ENCODE measurements at places on chromosomes 7 and 10.
A peak's percentile ranks its signal among the peaks of the same experiment; 100 is the strongest.

DNA sequence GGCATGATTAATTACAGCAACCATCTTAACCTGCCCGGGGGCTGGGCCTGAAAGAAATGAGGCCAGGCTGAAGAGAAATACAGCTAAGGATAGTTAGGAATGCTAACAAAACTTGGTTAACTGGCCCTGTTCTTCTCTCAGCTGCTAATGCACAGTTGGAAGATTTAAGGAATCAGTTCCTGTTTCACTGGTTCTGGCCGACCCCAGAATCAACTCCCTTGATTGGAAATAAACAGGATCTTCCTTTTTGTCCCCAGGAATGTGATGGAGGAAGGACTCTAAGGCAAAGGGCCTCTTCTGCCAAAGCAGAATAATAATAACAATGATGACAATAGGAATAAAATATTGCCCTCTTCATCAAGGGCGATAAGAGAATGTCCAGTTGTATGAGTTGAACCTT lies 3.5 kb upstream of the LRMDA start:
- no peak for DNase-seq

DNA sequence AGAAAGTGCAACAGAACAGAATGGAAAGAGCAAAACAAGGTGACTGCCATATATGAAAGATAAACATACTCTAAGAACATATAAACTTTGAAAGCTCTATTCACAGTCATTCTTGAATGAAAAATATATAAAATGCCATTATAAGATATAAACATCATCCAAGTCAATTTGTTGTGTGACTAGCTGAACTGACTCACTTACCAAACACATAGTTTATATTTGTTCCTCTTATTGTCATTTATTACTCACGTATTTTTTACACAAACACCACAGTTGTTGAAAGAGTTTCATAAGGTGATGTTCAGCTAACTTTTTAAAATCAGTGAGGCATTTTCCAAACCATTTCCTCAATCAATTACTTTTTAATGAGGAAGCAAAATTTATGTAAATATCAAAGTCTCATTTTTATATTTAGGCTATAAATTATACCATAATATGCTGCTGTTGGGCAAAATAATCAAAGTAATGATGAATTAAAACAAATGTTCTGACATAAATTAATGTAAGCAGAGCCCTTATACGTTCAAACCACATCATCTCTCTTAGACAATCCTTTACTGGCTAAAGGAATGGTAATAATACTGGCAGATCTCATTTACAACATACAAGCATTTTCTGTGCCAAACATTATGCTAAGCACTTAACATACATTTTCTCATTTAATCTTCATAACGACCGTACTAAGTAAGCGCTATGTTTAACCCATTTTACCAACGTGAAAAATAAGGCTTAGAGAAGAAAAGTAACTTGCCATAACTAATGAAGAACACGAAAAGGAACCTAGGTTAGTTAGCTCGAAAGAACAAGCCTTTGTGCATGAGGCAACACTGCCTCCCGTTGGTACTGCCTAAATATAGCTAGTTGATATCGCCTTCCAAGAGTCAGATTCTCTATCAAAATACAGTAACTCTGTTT lies 7.3 kb downstream of the LRRN3 start:
- peak; percentile 32 for DNase-seq

GRCh38 chr7:134814730-134815364 lies 35.4 kb downstream of the CALD1 start:
- DNase-seq = no peak

- DNase-seq = no peak
These were observed 39.6 kb downstream of the CUL2 start for GRCh38 chr10:35050568-35050967.

GRCh38 chr7:133530682-133531081 lies 277.8 kb downstream of the EXOC4 start:
- DNase-seq = peak; percentile 91

- DNase-seq = peak; percentile 41
These were observed 673.9 kb downstream of the PHTF2 start for GRCh38 chr7:78472519-78472918.

- no peak for DNase-seq
These were observed 98.1 kb downstream of the PTPN20 start for GRCh38 chr10:47009215-47009838.

DNA sequence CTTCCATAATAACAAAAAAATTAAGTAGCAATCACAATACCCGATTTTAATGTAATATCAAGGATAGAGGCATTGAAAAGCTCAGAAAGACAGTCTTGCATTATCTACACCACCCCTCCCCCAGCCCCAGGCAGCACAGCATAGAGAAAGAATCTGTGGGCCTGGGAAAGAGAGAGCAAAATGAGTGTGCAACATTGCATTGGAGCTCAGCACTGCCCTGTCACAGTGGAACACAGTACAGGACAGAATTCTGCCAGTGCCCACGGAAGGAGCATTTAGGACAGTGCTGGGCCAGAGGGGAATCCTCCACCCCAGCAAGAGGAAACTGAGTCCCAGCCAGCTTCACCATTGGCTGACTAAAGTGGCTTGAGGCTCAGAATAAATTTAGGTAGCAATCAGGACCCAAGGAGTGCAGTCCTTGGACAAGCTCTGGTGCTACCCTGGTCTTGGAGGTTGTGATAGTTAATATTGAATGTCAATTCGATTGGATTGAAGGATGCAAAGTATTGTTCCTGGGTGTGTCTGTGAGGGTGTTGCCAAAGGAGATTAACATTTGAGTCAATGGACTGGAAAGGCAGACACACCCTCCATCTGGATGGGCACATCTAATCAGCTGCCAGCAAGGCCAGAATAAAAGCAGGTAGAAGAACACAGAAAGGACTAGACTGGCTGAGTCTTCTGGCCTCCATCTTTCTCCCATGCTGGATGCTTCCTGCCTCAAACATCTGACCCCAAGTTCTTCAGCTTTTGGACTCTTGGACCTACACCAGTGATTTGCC lies 234.4 kb downstream of the ANK3 start:
- DNase-seq = no peak

- peak; percentile 45 for DNase-seq
These were observed 2.5 kb downstream of the P4HA1 start for GRCh38 chr10:73093922-73094850.

- peak; percentile 41 for DNase-seq
These were observed 6.9 kb upstream of the CYP2E1 start for GRCh38 chr10:133520193-133520738.

DNA sequence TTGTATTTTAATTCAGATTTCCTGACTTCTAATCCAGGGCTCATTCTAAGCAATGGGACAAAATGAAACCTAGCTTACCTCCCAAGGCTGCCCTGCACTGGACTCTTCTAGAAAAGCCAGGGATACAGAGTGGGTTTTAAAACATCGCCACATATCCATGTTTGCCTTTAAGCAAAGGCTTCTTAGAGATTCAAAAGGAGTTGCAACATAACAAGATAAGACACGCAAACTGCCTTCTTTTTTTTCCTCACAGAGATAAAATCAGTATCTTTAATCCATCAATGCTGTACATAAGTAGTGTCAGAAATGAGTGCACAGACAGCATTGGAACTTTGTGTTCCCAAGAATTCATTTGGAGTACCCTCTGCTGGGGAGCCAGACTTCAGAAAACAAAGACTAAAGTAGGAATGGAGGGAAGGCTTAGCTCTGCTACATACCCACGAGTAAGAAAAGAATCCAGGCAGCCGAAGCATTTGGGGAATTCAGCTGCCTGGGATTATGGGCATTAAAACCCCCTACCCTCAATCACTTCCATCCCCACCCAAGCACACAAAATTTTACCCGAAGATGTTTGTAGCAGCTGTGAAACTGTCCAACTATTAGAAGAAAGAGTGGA lies 427.8 kb downstream of the ARL4A start:
- DNase-seq = peak; percentile 42

- no peak for DNase-seq
These were observed 104.2 kb downstream of the KIF20B start for GRCh38 chr10:89805599-89806013.

DNA sequence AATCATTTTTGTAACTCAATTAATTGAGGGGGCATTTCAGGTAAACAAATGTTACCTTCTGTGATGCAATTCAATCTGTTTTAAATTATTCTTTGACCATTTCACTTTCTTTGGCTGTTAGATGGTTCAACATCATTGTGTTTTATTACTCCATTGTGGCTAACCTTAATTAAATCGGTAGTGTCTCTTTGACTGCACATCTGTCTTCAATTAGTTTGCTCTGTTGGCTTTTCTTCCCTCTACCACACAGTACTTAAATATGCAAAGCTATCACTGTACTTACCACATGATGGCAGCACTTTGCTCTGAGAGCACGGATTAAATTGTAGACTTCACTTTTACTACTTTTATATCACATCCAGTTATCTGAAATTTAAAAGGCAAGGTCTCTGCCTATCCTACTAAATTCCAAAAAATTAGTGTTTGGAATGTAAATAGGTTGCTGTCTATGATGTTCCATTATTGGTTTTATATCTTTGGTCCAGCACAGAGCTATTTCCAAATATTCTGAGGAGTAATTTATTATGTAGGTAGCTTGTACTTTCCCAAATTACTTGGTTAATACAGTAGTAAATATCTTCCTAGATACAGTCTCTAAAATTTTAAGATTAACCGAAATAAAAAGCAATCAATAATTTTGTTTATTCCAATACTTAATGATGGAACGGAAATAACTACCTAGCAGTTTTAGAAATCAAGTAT lies 352.0 kb downstream of the PCLO start:
- DNase-seq = peak; percentile 85

DNA sequence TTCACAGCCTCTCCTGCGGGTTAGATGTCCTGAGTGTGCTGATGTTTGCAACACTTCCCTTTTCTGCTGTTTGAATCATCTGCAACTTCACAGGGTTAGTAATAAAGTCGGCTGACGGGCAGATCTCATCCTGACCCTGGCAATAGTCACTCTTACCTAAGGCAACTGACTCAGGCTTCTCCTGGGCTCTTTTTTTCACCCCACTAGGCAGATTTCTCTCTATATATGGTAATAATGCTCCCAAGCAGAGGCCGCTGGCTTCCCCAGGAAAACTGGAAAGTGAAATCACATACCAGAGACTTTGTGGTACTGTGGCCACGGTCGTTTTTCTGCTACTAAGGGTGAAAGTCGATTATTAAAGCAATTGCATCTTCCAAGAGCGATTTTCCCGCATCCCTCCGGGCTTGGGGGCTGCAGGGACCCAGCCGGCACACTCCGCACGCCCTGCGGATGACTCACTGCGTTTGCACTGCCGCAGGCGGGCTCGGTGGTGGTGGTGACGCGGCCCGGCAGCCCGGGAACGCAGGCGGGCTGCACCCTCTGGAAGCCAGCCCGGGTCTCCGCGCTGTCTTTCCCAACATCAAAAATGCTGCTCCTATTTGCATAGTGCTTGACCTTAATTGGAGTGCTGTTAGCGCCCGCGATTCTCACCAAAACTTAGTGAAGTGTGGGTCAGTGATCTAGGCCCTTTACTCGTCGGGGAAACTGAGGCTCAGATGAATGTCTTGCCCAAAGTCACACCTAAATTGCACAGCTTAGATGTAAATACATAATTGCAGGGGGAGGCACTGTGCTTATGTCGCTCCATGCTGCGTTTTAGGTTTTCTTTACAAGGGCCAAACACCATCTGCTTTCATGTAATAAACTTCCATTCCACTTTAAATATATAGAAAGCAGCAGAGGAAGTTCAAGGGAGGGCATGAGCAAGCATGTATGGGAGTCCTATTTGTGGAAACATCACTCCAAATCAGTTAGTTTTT lies 47.6 kb upstream of the ITGB1 start:
- DNase-seq = peak; percentile 95

GRCh38 chr7:155869784-155870076 lies 57.5 kb upstream of the SHH start:
- DNase-seq = no peak

DNA sequence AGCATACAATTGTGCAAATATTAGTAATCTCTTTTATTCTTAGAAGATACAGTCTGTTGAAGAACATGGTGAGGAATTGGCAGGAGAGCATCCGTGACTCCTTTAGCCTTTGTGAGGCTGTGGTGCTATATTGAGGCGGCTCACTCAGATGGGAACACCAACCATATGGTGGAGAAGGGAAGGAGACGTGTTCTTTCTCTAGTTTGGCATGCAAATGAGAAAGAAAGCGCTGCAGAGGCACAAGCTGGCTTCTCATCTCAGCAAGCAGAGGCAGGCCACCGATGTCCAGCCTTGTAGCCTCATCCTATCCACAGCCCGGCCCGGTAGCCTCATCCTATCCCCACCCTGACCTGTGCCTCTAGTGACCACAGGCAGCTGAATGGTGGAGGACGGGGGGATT lies 288.3 kb downstream of the CAMK1D start:
- no peak for DNase-seq

DNA sequence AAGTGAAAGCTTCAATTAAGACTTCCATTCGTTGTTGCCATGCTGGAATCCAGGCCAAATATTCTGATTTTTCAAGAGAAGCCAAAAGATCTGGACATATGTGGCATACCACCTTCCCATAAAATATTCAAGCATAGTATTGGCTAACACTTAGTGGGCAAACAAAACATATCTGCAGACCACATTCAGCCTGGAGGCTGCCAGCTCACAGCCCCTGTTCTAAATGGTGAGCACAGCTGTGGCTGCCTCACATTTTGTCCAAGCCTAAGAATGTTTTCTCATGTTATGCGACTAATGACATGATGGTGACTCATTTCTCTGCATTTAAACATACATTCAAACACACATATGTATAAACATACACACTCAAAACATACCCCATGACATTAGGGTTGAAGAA lies 10.6 kb upstream of the CALU start:
- peak; percentile 33 for DNase-seq

Measured in fibroblast of the aortic adventitia (primary cell).